Bronchial epithelial cell (primary cell): ENCODE measurements at places on chromosomes 1 and 21. TPM values are rescaled to one million over a fixed set of nuclear protein-coding genes. Genes with fewer than 3 reads are reported as not detected.

CFHR3 gene
- total RNA-seq, result not detected in 2 replicates

MIXL1 gene
- not detected in 2 replicates for total RNA-seq

OR2L5 gene
- not detected in 2 replicates for total RNA-seq

FMO1 gene
- total RNA-seq, result not detected in 2 replicates

UTS2 gene
- 0.26 TPM in 1 of 2 replicates, not detected in the other for total RNA-seq

TMEM52 gene
- 1.4 and 1.6 TPM in 2 replicates for total RNA-seq

KIF26B gene
- 1.8 and 2.1 TPM in 2 replicates for total RNA-seq

C1orf87 gene
- not detected in 2 replicates for total RNA-seq

PMF1 gene
- total RNA-seq, result 55.3 and 55.9 TPM in 2 replicates

ZBTB37 gene
- total RNA-seq, result 2.9 and 3.8 TPM in 2 replicates

MEF2D gene
- total RNA-seq, result 1.3 and 4.9 TPM in 2 replicates

RGS13 gene
- not detected in 2 replicates for total RNA-seq

RNF207 gene
- 6.4 and 6.6 TPM in 2 replicates for total RNA-seq

FLG2 gene
- under 0.01 TPM in 2 replicates for total RNA-seq

FCRL6 gene
- total RNA-seq, result 0.13 TPM in 1 of 2 replicates, not detected in the other

PARS2 gene
- total RNA-seq, result 5.3 and 5.9 TPM in 2 replicates

GRIK1 gene
- total RNA-seq, result not detected in 2 replicates

MCOLN3 gene
- 2.4 and 4.6 TPM in 2 replicates for total RNA-seq
